ENCODE measurements at places on chromosomes 2 and 18. TPM values are rescaled to one million over a fixed set of nuclear protein-coding genes. Genes with fewer than 3 reads are reported as not detected.

DNA sequence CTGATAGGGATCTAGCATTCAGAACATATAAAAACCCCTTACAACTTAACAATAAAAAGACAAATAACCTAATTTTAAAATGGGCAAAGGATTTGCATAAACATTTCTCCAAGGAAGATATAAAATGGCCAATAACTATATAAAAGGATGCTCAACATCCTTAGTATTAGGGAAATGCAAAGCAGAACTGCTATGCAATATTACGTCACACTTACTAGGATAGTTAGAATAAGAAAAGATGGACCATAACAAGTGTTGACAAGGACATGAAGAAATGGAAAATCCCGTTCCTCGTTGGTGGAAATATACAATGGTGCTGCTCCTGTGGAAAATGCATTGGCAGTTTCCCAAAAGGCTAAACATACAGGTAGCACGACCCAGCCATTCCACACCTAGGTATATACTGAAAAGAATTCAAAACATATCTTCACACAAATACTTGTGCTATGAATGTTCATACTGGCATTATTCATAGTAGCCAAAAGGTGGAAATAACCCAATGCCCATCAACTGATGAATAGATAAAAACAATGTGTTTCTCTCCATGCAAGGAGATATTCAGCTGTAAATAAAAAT is 48.2 kb upstream of the REV1 start:
- H3K4me1 ChIP-seq, result no peaks in the 10 kb centered on the region
- H3K27me3 ChIP-seq, result no peaks in the 10 kb centered on the region
- H3K27ac ChIP-seq, result no peak overlapping the region
- DNase-seq, result no peak
- no peaks in the 10 kb centered on the region for H3K36me3 ChIP-seq

DNA sequence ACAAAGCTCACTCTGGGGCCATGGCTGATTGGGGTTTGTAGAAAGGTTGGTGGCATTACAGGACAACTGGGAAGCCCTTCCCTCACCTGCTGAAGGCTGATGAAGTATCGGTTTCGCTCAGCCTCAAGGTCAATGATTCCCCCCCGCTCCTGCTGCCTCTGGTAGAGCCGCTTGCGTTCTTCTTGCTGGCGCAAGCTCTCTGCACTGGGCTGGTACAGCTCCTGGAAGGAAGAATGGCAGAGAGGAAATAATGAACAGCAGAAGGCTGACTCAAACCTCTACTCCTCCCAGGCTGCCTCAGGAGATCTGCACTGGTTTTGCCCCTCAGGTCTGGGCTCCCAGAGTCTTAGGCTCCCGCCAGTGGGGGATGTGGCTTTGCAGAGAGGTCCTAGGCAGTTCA is 5.2 kb downstream of the BCS1L start:
- no peaks in the 10 kb centered on the region for H3K4me1 ChIP-seq
- no peaks in the 10 kb centered on the region for H3K27me3 ChIP-seq
- peaks cover 29% of the 10 kb centered on the region for H3K36me3 ChIP-seq
- no peak overlapping the region for H3K27ac ChIP-seq

DNA sequence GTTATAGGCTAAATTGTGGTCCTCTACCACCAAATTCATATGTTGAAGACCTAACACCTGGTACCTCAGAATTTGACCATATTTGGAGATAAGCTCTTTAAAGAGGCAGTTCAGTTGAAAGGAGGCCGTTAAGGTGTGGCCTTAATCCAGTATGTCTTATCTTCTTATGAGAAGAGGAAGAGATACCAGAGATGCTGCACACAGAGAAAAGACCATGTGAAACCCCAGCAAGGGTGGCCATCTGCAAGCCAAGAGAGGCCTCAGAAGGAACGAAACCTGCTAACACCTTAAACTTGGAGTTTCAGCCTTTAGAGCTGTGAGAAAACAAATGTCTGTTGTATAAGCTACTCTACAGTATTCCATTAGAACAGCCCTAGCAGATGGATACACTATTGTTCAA is 528.1 kb upstream of the DCC start:
- H3K36me3 ChIP-seq, result no peaks in the 10 kb centered on the region
- H3K4me1 ChIP-seq, result no peaks in the 10 kb centered on the region
- no peaks in the 10 kb centered on the region for H3K27me3 ChIP-seq
- no peak overlapping the region for H3K4me3 ChIP-seq
- H3K27ac ChIP-seq, result no peak overlapping the region
- DNase-seq, result no peak

DNA sequence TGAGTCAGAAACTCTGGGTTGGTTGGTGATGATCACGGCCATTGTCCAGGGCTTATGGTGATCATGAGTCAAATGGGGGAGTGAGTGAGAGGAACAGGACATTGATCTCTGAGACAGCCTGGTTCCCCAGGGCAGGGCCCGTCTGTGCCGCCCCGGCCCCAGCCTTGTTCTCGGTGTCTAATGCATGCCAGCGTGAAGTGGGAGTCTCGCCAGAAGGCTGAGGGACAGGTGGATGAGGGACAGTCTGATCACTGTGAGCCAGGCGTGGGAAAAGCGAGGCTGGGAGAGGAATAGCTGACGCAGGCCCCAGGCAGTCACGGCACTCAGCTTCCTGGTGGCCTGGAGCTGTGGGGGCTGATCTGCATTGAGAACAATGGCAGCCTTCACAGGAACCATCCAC is 208.3 kb upstream of the HDAC4 start:
- no peak overlapping the region for H3K27ac ChIP-seq
- H3K36me3 ChIP-seq, result no peaks in the 10 kb centered on the region
- H3K27me3 ChIP-seq, result no peaks in the 10 kb centered on the region
- no peak overlapping the region for H3K4me3 ChIP-seq

GRCh38 chr2:237055386-237056100 is 30.1 kb upstream of the COPS8 start:
- no peaks in the 10 kb centered on the region for H3K27me3 ChIP-seq
- no peak overlapping the region for H3K27ac ChIP-seq
- H3K4me3 ChIP-seq, result no peak overlapping the region
- DNase-seq, result no peak

The SIX2 gene
- 3.4 TPM for polyA plus RNA-seq
